ENCODE measurements at places on chromosomes 11 and 22.

DNA sequence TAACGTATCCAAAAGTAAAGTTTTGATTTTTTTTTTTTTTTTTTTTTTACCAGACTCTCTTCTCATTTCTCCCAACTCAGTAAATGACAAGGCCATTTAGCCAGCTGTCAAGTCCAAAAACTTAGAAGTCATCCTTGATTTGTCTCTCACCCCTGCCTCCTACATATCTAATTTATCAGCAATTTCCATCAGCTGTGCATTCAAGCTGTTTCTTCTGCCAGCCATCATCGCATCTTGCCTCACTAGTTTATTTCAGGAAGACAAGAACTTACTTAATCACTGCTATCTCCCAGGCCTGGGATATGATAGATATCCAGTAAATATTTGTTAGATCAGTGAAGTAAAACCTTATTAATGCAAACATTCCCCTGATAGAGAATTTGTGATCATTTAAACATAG is 47.6 kb downstream of the SCGB1A1 start:
- no peak for DNase-seq

DNA sequence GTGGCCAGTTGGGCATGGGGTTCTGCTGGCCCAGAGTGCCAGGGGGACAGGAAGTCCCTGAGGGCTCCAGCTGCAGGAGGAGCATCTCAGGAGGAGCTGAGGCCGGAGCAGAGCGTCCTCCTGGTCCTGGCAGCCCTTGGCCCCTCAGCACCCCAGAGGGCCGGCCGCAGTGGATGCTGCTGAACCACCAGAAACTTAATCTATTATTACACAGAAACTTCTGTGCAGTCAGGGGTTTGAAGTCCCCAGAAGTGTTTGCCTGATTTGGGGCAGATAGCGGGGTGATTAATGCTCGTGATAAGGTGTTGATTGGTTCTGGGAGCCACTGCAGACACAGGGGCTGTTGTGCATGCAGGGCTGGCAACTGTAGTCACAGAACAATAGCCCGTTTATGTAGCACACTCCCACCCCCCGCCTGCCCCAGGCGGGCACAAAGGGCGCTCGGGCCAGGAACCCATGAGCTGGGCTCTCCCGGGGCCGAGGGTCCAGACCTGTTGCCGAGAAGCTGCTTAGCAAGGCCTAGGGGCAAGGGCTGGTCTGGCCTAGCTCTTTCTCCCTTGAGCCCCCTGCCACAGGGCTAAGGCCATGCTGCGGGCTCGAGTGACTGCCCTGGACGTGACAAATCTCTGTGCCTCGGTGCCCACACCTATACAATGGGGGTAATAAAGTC is 29.0 kb upstream of the KCNQ1OT1 start:
- no peak for DNase-seq

DNA sequence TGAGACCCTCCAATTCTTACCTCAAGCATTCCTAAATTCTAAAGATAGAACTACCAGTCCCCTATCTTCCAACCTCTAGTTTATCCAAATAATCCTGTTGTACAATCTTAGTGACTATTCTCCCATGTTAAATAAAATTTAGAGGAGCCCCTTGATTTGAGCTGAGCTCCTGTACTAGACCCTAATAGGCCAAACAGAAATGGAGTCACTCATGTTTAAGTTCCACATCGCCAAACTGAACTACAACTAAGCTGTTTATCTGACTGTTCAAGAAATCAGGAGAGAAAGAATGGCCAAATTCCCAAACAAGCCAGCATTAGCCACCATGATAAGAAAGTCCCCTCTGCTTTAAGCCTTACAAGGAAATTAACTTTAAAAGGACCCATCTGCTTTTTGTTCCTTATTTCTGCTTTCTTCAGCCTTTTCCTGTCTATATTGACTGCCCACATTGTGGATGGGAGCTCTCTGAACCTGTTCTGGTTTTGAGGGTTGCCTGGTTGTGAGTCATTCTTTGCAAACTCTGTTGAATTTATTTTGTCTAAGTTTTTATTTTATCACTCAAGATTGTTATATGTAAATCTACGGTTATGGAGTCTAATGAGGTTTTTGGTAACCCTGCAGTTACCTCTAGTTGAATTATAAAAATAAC is 90.4 kb downstream of the TTC28 start:
- DNase-seq = no peak

DNA sequence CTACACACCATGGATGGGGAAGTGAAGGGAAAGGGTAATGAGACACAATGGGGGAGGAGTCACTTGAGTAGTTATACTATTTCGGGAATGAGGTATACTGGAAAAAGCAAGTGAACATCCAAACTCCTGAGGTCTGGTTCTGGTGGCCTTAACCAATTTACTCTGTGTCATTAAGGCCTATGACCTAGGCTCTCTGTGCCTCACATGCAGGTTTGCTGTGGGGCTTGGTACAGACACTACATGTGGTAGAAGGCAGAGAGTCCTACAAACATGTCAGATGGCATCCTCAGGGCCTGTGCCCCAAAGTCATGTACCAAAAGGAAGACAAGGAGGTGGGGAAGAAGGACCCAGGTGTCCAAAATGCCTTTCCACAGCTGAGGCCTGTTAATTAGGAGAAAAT is 98.9 kb downstream of the TRIM29 start:
- no peak for DNase-seq

DNA sequence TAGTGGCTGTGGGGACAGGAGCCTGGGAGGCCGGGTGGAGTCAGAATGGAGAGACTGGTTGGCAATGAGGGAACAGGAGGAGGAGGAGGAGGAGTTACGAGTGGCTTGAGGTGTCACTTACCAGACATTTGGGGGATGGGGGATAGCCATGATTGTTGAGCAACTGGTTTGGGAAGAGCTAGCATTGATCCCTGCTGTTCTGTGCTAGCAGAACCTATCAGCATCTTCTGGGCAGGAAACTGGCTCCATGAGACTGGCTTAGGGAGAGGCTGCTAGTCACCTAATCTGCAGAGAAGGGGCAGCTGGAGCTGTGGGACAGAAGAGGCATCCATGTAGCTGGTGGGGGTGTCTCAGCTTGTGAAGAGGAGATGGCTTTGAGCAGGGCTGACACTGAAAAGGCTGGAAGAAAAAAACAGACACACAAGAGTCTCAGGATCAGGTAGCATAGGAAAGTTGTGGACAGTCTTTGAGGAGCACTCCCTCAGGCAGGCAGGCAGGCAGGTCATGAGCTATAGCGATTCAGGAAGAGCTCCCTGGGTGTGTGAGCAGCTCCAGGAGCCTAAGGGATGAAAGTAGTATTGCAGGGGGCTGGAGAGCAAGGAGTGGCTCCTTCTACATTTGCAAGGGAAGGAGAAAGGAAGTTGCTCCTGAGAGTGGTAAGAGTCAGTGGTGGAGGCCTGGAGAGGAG is 22.3 kb downstream of the PIK3IP1 start:
- DNase-seq = no peak

DNA sequence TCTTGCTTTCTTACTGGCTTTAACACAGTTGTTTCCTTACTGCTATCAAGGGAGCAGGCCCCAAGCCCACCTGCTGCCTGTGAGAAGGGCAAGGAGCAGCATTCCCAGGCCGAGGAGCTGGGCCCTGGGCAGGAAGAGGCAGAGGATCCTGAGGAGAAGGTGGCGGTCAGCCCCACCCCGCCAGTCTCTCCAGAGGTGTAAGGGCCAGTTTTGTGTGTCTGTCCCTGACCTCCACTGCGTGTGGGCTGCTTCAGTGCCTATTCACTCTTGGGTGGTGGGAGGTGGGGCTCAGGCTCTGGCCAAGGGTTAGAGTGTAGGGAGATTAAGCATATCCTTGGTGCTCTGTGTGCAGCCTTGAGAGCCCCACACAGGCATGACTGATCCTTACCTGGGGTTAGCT is 55.1 kb downstream of the CEP164 start:
- DNase-seq = no peak

DNA sequence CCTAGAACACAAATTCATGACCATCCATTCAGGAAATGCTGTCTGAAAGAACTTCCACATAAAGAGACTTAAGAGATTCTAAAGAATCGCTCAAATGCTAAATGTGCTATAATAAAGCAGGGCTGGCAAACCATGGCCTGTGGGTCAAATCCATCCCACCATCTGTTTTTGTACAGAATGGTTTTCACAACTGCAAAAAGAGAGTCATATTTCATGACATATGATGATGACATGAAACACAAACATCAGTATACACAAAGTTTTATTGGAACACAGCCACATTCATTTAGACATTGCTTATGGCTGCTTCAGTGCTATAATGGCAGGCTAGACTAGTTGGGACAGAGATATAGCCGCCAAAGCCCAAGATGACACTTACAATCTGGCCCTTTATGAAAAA is 85.1 kb downstream of the RRAS2 start:
- no peak for DNase-seq

GRCh38 chr22:32714458-32715430 is 86.8 kb upstream of the TIMP3 start:
- no peak for DNase-seq
